ENCODE measurements at places on chromosomes 11 and 22. TPM values are rescaled to one million over a fixed set of nuclear protein-coding genes. Genes with fewer than 3 reads are reported as not detected.
A peak's percentile ranks its signal among the peaks of the same experiment; 100 is the strongest.

The SLC22A25 gene
- not detected for polyA plus RNA-seq

The CLDN5 gene
- polyA plus RNA-seq: not detected

The ZNF214 gene
- 2.5 TPM for polyA plus RNA-seq

The HORMAD2 gene
- not detected for polyA plus RNA-seq

- DNase-seq: peak; percentile 15
These were observed 5.3 kb upstream of the KMT2A start for GRCh38 chr11:118430956-118431355.

- no peak for DNase-seq
These were observed 336.0 kb downstream of the SHANK2 start for GRCh38 chr11:70916351-70916750.

DNA sequence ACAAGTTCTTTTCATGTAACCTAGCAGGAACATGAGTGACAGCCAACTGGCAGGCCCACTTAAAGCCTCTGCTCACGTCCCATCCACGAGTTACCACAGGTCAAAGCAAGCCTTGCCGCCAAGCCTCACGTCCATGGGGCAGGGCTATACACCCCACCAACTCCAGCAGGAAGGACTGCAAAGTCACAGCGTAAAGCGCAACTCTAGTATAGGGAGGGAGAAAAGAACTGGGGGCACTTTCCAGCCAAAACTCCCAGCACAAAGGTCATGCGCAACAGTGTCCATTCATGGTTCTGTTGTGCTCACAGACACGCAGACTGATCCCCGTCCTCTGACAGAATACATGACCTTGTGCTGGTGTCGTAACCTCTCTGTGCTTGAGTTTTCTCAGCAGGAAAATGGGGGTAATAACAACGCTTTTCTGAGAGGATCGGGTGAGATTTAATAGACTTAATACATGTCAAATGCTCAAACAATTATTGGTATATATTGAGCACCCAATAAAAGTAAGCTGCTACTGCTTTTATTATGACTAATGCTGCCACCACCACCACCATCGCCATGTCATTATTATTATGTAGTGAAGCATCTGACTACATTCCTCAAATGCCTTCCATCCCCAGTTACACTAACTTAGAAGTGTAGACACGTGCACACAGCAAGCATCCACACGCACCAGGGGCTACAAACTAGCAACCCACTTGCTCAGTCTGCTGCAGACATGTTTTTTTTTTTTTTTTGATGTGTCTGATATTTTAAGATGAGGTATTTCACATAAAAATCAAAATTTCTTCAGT, 104.4 kb upstream of the PARVA start:
- no peak for DNase-seq

The GLYATL1B gene
- polyA plus RNA-seq: not detected

The MALAT1 gene
- polyA plus RNA-seq: 510 TPM

The OR51Q1 gene
- not detected for polyA plus RNA-seq

DNA sequence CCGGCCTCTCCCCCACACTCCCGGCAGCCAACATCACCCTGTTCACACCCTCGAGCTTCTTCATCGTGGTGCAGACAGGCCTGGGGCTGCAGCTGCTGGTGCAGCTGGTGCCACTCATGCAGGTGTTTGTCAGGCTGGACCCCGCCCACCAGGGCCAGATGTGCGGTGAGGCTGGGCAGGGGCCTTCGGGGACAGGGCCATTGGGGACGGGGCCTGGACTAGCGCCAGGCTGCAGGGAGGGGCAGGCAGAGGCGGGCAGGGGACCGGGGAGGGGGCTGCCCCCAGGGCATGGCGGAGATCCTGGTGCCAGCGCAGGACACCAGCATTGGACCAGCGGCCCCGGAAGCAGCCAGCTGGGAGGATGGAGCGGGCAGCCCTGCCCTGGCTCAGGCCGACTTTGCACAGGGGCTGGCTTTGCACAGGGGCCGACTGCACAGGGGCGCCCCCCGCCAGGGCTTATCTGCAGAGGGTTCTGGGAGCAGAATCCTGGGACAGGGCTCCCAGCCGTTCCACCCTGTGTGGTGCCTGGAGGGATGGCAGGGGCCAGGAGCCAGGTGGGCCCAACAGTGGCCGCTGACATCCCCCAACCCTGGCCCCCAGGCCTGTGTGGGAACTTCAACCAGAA, 8.6 kb downstream of the MUC5B start:
- peak; percentile 84 for DNase-seq

- DNase-seq: no peak
These were observed 268.6 kb downstream of the JRKL start for GRCh38 chr11:96658436-96658835.

The HBG2 gene
- polyA plus RNA-seq: 0.33 TPM

- no peak for DNase-seq
These were observed 32.3 kb downstream of the ARVCF start for GRCh38 chr22:19984201-19984753.

- DNase-seq: no peak
These were observed 17.8 kb downstream of the KCNQ1 start for GRCh38 chr11:2462543-2462985.

The B3GAT1 gene
- polyA plus RNA-seq: 0.15 TPM

The OR4D5 gene
- not detected for polyA plus RNA-seq

The FOSL1 gene
- polyA plus RNA-seq: 30.1 TPM

DNA sequence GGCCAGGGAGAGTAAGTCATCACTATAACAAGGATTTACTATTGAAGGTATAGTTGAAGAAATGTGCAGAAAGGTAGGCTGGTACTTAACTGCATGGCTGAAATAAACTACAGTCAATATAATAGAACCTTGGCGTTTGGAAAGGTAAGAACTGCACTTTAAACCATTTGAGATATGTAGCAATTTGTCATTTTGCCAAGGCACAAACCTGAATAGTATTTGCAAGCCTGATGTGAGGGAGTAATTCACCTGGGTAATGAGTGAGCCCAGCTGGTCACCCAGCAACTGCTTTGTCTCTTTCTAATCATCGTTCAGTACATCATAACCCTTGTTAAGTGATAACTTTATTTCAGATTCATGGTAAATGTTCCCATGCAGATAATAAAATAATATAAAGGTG, 62.3 kb upstream of the SCUBE2 start:
- no peak for DNase-seq

- no peak for DNase-seq
These were observed 703.4 kb downstream of the NTM start for GRCh38 chr11:132073787-132074186.

DNA sequence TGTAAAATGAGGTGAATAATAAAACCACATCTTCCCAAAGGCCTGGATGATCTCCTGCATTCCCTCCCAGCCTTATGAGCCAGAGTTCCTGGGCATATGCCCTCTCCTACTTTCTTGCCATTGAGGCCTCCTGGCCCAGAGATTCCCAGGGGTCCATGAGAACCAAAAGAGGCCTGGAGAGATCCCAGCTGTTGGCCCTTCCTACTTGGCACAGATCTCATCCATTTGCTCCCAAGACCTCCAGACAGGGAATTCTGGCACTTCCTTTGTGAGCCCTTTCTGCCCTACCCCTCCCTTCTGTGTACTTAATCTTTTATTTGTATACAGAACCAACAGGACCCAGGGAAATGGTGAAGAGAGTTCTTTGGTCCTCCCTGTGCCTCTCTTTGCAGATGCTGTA, 21.4 kb downstream of the POU2F3 start:
- no peak for DNase-seq

GRCh38 chr11:62567018-62567633, 6.6 kb downstream of the EEF1G start:
- no peak for DNase-seq

The VPS26B gene
- polyA plus RNA-seq: 53.0 TPM

DNA sequence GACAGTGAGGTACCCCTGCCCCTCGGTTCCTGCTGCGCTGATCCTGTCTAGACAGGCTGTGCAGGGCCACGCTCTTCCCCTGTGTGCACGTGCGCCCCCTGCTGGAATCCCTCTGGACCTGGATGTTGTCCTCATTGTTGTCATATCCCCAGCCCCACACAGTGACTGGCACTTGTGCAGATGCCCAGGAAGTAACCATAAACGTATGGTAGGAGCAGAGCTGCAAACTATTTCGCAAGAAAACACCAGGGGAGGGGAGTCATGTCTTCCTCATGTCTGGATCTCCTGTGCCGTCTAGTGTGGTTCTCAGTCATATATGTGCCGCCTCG, 114.7 kb downstream of the CRYBB2 start:
- DNase-seq: no peak

GRCh38 chr22:38564669-38565068, 5.3 kb downstream of the DMC1 start:
- DNase-seq: no peak

The MYOD1 gene
- polyA plus RNA-seq: not detected

The FAM181B gene
- 0.06 TPM for polyA plus RNA-seq

- DNase-seq: no peak
These were observed 24.5 kb upstream of the MMP8 start for GRCh38 chr11:102749101-102749722.

The KRTAP5-8 gene
- 0.06 TPM for polyA plus RNA-seq

GRCh38 chr22:23032658-23033057, 37.7 kb upstream of the GNAZ start:
- DNase-seq: no peak

- DNase-seq: no peak
These were observed 22.4 kb downstream of the PANX1 start for GRCh38 chr11:94150704-94151685.

The MUC5B gene
- polyA plus RNA-seq: not detected

DNA sequence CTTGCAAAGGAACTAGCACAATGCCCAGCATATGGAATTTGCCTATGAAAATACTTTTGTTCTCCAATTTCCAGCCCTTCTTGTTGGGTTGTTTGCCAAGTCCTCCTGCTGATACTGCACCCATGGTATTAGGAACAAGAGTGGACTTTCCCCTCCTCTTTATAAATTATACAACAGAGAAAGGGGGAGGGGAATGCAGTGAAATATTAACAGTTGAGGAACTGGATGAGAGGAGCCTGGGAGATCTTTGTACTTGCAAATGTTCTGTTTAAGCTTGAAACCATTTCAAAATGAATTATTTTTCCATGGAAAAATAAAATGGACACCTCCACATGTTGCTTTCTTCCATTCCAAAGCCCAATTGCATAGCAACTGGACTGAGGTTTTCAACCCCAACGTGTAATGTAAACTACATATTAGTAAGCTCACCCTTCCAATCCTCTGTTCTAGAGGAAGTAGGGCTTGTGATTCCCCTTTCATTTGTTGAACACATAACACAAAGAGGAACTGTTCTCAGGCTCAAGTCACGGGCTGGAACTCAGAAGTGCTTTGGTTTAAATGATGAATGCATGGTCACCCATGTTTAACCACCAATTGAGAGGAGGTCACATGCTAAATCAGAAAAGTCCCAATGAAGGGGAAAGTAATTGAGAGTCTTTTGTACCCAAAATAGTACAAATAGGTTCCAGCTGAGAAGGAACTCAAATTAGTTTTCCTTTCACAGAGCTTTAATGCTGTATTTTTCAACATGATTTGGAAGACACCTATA, 66.2 kb upstream of the ZC3H12C start:
- DNase-seq: no peak

DNA sequence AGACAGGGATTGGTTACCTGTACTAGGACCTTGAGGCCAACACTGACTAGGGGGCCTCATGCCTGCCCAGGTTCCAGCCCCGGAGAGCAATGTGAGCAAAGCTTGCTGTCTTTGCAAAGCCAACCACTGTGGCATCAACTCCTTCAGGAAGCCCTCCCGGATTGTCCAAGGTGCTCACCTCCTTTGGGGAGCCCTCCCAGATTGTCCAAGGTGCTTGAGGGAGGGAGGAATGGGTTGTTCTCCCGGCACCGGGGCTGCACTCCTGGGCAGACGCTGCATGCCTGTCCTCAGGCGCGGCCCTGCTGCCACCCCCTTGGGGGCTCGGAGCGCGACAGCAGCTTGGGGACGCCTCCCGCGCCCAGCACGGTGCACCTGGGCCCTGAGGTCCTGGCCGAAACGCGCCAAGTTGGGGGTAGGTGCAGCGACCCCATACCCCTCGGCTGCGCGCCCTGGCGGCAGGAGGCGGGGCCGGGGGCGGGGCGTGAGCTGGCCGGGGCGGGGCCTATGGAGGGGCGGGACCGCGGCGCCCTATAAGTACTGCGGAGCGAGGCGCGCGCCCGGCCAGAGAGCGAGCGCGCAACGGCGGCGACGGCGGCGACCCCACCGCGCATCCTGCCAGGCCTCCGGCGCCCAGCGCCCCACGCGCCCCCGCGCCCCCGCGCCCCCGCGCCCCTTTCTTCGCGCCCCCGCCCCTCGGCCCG, at the start of gene CD81:
Gene CD81 (plus strand): TSS at position 560 of the 701 bp plus-strand sequence. CDS start 240 bp downstream, outside the sequence.
- DNase-seq: peak; percentile 96

The IL18 gene
- 0.28 TPM for polyA plus RNA-seq

- DNase-seq: no peak
These were observed 1.8 kb downstream of the PGGHG start for GRCh38 chr11:290621-291231.

The KCNJ1 gene
- not detected for polyA plus RNA-seq

DNA sequence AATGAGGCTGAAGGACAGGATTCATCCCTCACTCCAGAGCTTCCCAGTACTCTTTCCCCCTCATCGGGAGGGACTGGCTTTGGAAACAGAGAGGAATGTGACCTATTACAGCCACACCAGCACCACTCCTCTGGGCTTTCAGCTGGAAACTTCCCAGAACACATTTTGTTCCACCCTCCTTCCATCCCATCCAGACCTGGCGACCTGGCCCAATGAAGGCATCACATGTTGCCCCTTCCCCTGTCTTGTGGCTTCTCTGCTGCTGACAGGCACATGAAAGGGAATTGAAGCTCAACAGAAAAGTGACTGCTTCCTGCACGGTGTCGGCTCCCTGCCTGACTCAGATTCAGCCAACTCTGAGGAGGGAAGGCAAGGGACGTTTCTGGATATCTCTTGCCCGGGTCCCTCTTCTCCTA, 19.1 kb downstream of the IRAG1 start:
- DNase-seq: no peak

GRCh38 chr22:39777716-39778454, 115.7 kb downstream of the ENTHD1 start:
- DNase-seq: no peak

GRCh38 chr11:115360186-115360824, 143.9 kb downstream of the CADM1 start:
- DNase-seq: no peak

DNA sequence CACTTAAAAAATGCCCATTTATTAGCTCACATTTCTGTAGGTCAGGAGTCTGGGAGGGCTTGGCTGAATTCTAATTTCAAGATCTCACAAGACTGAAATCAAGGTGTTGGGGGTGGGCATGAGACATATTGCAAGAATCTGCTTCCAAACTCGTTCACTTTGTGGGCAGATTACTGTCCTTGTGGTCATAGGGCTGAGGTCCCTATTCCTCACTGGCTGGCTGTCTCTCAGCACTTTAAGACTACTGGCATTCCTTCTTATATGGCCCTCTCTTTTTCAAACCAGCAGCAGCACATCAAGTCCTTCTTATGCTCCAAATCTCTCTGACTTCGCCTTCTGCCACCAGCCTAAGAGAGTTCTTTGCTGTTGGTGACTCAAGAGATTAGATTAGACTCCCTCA, 27.8 kb upstream of the MYOD1 start:
- no peak for DNase-seq

GRCh38 chr22:22936915-22937656, 49.5 kb downstream of the IGLL5 start:
- no peak for DNase-seq

Data from SK-N-SH (cell line).